Right renal pelvis (tissue), 4 donors: ENCODE measurements at places on chromosomes 16 and 17. TPM values are rescaled to one million over a fixed set of nuclear protein-coding genes. Genes with fewer than 3 reads are reported as not detected.

GRCh38 chr16:23060458-23061320 is 88.6 kb downstream of the USP31 start:
- DNase-seq: peak; percentile 56

- DNase-seq: no peak
Observed at GRCh38 chr16:4496305-4496704, 20.1 kb downstream of the HMOX2 start.

Gene C17orf50
- 0.22 TPM for polyA plus RNA-seq

Gene ZNF598
- 17.8 TPM for polyA plus RNA-seq

DNA sequence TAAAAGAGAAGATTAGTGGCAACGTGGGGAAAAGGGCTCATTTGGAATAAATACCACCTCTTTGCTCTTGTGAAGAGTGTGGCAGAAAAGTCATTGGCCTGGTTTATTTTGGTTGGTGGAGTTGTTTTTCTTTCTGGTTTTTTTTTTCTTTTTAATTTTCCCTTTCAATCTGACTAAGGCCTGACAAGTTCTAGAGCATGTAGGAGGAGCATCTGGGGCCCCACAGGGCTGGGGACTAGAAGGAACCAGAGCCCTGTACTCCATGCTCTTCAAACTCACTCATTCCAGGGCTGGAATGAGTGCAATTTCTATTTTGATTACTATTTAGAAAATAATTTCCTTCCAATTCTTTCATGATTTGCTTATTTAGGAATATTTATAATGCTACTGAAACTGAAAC is 13.3 kb downstream of the IRX5 start:
- no peak for DNase-seq

DNA sequence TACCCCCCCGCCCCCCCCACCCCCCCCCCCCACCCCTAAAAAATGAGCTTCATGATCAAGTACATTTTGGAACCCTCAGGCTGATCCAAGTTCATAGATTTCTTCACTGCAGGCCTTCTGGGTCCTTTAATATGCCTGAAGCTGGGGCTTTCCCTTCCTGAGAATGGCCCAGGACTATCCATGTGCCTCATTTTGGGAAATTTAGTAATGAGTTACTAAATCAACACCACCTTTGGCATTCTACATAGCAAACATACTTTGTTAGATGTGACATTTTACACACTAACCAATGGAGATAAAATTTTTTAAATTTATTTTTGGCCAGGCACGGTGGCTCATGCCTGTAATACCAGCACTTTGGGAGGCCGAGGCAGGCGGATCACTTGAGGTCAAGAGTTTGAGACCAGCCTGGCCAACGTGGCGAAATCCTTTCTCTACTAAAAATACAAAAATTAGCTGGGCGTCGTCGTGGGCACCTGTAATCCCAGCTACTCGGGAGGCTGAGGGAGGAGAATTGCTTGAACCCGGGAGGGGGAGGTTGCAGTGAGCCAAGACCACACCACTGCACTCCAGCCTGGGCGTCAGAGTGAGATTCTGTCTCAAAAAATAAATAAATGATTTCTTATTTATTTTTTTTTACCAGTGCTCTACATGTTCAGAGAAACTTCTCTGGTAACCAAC is 14.0 kb downstream of the HERPUD1 start:
- no peak for DNase-seq

DNA sequence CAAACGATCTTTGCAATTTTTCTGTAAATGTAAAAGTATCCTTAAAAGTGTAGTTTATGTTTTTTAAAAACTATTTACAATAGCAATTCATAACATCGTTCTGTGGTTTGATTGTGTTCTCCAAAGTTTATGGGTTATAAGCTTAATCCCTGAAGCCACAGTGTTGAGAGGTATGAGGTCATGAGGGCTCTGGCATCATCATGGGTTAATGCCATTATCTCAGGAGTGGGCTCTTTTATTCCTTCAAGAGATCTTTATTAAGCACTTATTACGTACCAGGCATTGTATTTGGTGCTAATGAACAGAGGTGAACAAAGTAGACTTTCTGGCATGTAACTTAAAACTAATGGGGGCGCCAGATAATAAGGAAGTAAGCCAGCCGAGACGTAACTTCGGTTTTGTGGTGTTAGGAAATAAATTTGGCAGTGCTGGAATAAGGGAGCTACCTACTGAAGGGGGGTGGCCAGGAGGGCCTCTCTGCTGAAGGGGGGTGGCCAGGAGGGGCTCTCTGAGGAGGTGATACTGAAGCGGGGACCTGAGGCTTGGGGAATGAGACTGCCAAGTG is 158.1 kb downstream of the VPS53 start:
- DNase-seq: no peak

GRCh38 chr16:50945171-50945570 is 203.3 kb downstream of the CYLD start:
- no peak for DNase-seq

Gene ELP5
- polyA plus RNA-seq: 40.3 TPM

- DNase-seq: no peak
Observed at GRCh38 chr17:79919164-79919585, 79.9 kb upstream of the CBX4 start.

DNA sequence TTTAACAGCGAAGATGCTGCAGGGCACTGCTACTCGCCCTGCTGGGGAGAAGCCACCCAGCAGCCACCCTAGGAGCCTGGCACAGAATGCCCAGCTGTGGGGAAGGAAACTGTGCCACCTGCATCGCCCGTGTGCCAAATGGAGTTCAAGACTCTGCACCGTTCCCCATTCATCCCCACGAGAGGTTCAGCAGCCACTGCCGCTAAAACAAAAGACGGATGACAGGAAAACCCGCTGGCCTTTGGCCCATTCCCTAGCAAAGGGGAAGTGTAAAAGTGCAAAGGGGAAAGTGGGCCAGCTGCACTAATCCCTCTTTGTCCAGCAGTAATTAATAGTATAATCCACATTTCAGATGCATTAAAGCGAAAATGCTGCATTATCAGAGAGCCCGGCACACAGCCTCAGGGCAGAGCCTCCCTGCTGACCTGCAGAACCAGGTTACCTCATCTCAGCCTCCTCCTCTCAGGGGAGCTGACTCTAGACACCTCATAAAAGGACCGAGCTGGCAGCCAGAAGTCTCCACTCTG is 37.7 kb downstream of the ZFHX3 start:
- DNase-seq: no peak
